ENCODE measurements at places on chromosomes 13 and 19. TPM values are rescaled to one million over a fixed set of nuclear protein-coding genes. Genes with fewer than 3 reads are reported as not detected.

Gene FAAP24
- 10.5 TPM for total RNA-seq

DNA sequence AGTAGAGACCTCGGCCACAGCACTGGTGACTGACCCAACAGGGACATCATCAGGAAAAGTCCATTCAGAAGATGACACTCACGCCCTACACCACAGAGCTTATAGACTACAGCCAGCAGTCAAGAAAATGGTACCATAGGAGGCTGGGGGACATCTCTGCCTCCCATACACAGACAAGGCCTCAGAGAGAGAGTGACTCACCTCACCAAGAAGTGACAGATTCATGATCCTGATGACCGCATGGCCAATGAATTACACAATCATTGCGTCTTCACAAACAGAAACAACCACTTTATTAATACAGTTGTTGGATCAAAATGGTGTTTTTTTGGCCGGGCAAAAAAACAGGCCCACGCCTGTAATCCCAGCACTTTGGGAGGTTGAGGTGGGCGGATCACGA, 260.8 kb upstream of the TSHZ3 start:
- DNase-seq: no peak

GRCh38 chr19:413756-414420, 4.9 kb upstream of the C2CD4C start:
- DNase-seq: no peak

DNA sequence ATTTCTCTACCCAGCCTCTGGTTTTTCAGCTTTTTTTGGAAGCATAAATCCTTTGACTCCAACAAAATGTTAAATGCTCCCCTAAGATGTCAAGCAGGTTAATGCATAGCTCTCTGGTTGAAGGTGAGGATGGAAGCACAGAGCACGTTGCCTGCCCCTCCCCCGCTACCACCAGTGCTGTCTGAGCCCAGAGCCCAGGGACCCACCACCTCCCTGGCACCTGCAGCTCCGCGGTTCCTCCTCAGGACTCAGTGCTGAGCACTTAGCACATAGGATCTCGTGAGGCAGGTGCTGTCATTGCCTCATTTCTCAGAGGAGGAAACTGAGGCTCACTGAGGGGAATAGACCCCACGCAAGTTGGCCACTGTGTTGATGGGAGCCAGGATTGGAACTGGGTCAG, 48.6 kb downstream of the DPF1 start:
- no peak for DNase-seq

DNA sequence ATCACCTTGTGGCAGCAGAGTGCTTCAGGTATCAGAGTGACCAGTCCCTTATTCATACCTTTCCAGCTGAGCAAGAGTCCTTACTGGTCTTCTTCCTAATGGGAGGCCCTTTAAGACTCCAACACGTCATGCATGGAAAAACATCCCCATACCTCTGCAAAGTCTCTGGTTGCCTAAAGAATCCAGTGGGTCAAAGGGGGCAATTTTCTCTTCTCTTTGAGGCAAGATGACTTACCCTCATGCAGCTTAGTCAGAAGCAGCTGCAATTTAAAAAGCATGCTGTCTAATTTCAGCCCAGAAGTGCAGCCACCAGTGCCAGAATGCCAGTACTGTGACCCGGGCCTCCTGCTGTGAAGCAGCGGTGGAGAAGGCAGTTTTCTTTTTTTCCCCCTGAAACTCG, 18.7 kb downstream of the PPP5C start:
- DNase-seq: no peak

GRCh38 chr13:48291730-48292129, 11.8 kb upstream of the RB1 start:
- DNase-seq: no peak

DNA sequence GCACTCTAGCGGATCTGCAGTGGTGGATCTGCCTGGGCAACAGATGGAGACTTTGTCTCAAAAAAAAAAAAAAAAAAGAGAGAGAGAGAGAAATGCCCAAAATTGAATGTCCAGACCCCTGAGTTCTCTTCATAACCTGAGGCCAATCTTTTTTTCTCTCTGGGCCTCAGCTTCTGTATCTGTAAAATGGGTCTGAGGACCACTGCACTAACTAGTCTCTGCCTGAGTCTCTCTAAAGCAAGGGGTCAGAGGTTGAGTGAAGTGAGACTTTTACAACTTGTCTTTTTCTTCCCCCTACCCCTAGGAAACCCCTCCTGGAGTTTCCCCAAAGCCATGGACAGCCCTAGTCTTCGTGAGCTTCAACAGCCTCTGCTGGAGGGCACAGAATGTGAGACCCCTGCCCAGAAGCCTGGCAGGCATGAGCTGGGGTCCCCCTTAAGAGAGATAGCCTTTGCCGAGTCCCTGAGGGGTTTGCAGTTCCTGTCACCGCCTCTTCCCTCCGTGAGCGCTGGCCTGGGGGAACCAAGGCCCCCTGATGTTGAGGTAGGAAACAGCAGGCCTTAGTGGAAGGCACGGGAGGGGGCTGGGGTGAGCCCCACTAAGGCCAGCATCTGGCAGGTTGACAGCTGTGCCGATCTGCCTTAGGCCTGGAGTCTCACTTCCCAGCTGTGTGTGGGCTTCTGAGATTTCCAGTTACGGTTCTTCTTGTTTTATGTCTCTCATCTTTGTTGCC, 1.8 kb downstream of the TMEM91 start:
- DNase-seq: no peak

- no peak for DNase-seq
Measured at GRCh38 chr19:51539821-51540366, 8.4 kb upstream of the SIGLEC6 start.

DNA sequence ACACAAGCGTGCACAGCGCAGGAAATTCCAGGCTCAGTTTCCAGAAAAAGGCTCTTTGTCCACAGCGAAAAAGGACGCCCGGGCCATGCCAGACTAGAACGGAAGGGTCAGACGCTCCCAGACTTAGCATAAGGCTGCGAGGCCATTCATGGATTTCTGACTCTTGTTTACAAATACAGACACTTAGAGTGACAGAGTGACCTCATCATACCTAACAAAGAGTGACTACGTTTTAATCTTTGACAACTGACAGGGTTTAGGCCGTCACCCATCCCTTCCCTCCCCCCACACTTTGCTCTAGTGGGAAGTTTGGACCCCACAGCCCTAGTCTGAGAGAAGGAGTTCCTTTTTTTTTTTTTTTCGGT, 418 bp upstream of the ZNF709 start:
- no peak for DNase-seq

- DNase-seq: no peak
Measured at GRCh38 chr19:30741566-30741965, 369.4 kb downstream of the ZNF536 start.

DNA sequence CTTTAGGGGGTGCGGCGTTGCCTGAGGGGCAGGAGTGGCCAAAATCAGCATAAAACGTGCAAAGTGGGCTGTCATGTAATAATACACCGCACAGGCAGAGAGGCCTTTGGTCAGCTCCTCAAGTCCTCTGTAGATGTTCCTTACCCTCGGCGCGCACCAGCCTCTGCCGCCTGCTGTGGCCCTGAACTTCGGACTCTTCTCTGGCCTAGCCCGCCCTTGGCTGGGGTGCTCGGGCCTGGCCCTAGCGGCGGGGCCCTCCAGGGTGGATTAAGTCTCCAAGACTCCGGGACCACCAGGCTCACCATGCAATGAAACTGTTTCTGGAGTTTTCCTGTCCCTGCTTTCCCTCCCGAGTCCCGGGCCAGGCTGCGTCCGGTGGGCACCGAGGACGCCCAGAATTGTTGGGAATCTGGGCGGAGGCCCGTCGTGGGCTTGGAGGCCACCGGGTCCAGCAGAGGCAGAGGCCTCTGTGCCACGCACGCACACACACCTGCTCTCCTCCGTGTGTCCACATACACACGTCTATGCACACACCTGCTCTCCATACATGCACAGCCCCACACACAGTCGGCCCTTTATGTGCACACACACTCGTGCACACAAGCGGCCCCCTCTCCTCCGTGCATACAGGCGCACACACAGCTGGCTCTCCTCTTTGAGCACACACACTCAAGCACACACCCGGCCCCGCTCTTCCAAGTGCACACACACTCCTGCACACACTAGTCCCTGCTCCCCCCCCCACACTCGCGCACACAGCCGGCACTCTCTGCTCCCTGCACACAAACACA, 1.5 kb upstream of the TFDP1 start:
- peak; percentile 2 for DNase-seq

DNA sequence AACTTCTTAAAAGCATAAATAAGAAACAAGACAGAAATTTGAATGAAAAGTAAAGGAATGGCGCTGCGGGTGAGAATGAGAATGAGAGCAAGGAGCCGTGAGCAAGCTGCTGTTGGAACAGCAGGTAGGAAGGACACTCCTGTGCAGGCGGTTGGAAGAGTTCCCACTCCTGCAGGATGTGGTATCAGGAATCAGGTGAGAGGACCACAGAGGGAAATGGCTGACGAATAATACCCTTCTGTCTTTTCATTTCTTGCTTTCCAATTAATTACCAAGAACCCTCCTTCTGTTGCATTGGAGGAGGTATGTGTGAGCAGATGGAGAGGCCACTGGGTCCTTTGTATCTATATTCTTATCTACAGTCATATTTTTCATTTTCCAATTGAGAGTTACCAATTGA, 1504.2 kb downstream of the EFNB2 start:
- DNase-seq: no peak
